ENCODE measurements at places on chromosomes 13 and 19.

- DNase-seq: peak; percentile 58
Measured at GRCh38 chr19:36837906-36838783, at the start of gene ZNF790. Gene ZNF790 (minus strand): TSS chr19:36838387. CDS start chr19:36825619, 12,768 bp downstream.

DNA sequence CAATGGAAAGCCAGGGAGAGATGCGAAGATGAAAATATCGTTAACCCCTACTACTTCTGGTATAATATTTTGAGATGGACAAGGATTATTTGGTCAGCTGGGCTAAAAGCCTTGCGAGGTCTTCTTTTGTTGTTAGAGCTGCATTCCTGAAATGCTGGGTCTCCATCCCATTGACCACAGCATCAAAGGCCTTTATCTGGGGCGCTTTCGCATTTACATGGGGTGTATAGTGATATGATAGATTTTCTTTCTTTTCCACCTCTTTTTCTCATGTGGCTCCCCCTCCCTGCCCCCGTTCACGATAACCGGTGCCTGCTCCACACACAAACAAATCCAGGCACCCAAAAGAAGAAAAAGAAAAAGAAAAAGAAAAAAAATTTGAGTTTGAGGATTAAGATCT is 77.5 kb downstream of the ZNF536 start:
- no peak for DNase-seq

GRCh38 chr19:57212109-57212508 is 18.7 kb upstream of the AURKC start:
- DNase-seq: no peak

GRCh38 chr19:9487016-9487415 is 11.4 kb downstream of the ZNF560 start:
- no peak for DNase-seq

- DNase-seq: no peak
Measured at GRCh38 chr13:107452833-107453232, 762.5 kb downstream of the LIG4 start.

DNA sequence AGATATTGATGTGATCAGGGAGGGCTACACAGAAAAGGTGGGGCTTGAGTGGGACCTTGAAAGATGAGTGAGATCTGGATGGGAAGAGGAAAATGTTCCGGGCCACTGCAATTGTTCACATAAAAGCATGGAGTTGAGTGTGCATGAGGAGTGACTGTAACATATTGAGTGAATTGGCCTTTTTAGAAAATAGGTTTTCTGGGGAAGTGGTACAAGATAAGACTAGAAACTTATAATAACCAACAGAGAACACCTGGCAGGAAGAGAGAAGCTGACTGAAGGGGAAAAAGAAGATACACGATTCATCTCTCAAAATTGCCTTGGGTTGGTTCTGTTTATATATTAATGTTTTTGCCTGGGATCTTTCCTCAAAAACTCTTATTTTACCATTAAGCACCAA is 32.2 kb downstream of the SLC10A2 start:
- DNase-seq: no peak
